ENCODE measurements at places on chromosomes 3 and 15. TPM values are rescaled to one million over a fixed set of nuclear protein-coding genes. Genes with fewer than 3 reads are reported as not detected.

GPR62 gene
- not detected for total RNA-seq

HRG gene
- total RNA-seq = 0.40 TPM

CHDH gene
- total RNA-seq = 24.9 TPM

SNTN gene
- 0.29 TPM for total RNA-seq

CNTN6 gene
- not detected for total RNA-seq

HYKK gene
- total RNA-seq = 15.7 TPM

C3orf22 gene
- total RNA-seq = not detected

TF gene
- total RNA-seq = 1.1 TPM

SLC12A1 gene
- total RNA-seq = not detected

ZNF80 gene
- total RNA-seq = not detected

UROC1 gene
- not detected for total RNA-seq

DUOX2 gene
- total RNA-seq = 0.21 TPM

FGF12 gene
- 15.7 TPM for total RNA-seq

NR2E3 gene
- total RNA-seq = 0.83 TPM

RASGRF1 gene
- 2.9 TPM for total RNA-seq

GMNC gene
- total RNA-seq = 0.29 TPM

POLQ gene
- total RNA-seq = 13.7 TPM

- DNase-seq = peak; percentile 85
These were observed 8.4 kb upstream of the ATR start for GRCh38 chr3:142586803-142587406.

GRCh38 chr15:91892436-91892835 lies 38.9 kb downstream of the SLCO3A1 start:
- no peak for DNase-seq

DNA sequence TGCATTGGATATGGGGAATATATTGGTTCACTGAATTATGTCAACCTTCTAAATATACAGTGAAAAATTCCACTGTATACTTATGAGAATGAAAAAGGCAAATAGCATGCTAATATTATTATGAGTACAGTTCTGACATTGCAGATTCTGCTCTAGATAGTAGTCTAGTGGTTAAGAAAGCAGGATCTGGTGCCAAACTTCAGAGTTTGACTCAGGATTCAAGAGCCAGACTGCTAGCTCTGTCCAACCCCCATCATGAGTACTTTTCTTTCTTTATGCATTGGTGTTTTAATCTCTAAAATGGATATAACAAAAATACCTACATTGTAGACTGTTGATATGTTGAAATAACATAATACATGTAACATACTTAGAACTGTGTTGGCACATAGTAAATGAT lies 57.3 kb upstream of the PLSCR4 start:
- DNase-seq = no peak

DNA sequence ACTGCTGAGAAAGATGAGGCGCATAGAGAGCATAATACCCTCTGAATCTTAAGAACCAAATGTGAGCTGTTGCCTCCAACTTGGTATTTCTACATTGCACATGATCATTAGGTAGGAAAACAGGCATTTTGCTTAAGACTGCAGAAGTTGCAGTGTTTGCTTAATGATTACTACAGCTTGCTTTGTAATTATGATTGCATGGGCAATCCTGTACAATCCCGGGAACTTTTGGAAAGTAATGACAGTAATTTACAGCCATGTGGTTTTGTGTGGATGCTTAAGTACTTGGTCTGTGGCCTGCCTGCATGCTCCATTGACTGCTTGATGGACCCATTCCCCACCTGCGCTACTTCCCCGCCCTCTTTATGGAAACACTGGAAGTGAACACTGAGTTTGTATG lies 301.1 kb downstream of the DIPK2A start:
- no peak for DNase-seq

DNA sequence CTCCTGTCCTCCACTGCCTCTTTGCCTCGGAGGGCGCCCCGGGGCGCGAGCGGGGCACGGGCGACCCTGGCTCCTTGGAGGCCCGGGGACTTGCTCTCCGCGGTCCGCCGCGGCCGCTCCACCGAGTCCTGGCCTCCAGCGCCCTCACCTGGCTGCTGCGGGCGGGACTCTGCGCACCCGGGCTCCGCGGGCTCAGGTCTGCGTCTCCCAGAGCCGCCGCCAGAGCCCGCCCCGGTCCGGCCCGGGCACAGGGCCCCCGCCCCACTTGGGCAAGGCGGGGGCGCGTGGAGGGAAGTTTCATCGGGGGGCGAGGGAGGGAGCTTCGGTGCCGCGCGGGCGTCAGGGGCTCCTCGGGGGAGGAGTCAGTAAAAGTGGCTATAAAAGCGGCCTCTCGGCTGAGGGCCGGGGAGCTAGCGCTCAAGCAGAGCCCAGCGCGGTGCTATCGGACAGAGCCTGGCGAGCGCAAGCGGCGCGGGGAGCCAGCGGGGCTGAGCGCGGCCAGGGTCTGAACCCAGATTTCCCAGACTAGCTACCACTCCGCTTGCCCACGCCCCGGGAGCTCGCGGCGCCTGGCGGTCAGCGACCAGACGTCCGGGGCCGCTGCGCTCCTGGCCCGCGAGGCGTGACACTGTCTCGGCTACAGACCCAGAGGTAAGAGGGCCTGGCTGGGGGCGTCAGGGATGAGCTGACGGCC lies at the start of gene CEMIP:
CEMIP (plus strand) TSS at position 407 of the 694 bp plus-strand sequence. CDS start 94,510 bp downstream, outside the sequence.
- DNase-seq = peak; percentile 94

- no peak for DNase-seq
These were observed 370.5 kb downstream of the CTNNB1 start for GRCh38 chr3:41569632-41570305.

DNA sequence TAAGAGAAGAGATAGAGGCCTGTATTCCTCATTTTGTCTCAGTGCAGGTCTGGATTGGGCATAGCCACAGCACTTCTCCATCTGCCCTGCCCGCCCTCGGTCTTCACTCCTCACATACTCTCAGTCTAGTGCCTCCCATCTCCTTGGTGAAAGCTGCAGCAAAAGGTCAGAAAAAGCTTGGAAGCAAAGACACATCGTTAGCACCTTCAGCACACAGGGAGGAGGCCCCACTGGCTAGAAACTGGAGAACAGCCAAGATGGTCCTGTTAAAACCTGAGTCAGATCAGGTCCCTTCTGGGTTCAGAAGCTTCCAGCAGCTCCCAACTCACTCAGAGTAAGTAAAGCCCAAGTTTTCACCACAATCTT lies 1.6 kb upstream of the KLF15 start:
- no peak for DNase-seq

DNA sequence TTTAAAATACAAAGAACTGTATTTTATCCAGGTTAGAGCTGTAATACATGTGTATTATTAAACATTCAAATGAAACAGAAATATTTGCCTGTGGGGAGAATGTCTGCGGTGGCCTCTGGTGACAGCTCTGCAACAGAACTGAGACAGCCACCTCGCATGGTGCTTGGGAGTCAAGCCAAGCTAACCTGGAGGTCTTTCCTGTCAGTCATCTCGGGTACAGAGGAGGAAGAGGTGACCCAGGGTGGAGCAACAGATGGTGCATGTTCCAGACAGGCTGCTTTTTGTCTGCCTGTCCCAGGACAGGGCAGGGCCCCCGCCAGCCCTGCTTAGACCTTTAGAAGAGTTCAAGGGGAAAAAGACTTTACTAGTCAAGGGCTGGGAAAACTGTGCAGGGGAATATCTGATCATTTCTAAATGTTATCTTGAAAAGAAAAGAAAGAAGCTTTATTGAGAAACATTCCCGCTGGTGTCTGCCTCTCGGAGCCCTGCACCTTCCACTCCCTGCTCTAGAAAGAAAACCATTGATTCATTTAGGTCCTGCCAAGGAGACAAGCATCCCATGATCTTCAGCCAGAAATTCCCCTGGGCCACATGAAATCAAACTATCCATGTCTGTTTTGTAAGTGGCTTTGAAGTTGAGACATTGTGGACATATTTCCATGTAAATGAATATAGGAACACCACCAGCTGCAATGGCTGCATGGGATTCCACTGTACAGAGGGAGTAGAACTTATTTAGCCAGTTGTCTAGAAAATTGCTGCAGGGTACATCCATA lies 5.5 kb upstream of the NR2E3 start:
- no peak for DNase-seq

DNA sequence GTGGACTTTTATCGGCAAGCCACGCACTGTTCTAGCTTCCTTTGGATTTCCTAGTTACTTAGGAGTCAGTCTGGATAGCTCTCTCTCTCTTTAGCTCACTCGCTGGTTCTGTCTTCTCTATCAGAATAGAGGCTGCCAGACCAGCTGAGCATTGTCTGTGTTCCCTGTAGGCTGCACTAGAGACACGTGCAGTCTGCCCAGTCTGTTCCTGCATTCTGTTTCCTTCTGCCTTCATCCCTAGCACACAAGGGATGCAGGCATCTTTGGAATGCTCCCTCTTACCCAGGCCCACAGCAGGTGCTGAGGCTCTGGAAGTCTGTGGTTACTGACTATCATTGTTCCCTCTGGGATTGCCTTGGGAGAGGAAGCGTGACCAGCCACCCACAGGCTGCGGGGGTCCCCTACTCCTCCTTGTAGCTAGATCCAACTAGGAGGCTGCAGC lies 322.8 kb downstream of the ZNF621 start:
- DNase-seq = no peak

- DNase-seq = no peak
These were observed 30.4 kb upstream of the CLK3 start for GRCh38 chr15:74585191-74585590.

DNA sequence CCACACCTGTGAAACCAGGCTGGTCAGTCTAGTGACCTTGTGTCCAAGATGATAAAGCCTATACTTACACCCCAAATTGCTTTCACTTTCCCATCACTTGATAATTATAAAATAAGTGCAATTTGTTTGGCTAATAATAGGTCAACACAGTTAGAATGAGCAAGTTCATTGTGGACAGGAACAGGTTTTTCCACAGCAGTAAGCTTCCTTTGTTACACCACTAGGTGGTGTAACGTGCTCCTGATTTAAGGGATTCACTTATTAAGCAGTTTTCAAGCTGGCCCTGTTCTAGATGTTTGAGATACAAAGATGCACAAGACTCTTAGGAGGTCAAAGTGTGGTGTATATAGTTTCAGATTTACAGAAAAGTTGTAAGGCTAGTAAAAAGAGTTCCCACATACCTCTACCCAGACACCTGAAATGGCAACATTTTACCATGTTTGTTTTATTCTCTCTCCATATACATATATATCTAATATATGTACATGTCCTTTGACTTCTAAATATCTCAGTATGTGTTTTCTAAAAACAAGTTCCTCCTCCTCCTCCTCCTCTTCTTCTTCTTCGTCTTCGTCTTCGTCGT lies 6.8 kb upstream of the MFSD1 start:
- peak; percentile 45 for DNase-seq

DNA sequence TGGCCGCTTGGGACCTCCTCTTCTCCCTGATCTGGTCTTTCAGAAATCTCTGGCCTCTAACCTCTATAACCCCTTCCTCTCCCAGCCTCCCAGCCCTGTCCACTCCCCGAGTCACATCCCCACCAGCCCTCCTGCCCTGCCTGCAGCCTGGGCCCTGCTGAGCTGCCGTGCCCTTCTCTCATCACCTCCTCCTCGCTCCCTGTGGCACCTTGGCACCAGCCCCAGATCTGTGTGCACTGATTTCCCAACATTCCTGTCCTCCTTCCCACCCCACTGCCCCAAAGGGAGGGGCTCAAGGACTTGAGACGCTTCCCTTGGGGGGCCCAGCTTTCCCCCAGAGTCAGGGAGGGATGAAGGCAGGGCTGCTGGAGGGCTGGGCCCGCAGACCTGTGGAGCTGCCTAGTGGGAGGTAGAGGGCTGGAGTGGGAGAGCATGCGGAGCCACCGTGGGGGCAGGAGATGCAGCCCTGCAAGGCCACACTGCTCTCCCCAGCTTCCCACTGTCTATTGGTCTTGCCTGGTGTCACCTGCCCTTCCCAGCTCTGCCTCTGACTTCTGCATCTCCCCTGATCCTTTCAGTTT lies 42.7 kb downstream of the EXOG start:
- DNase-seq = no peak

GRCh38 chr3:120642368-120642948 lies 39.6 kb downstream of the HGD start:
- DNase-seq = no peak

GRCh38 chr15:70517194-70517590 lies 246.2 kb downstream of the UACA start:
- DNase-seq = no peak

- DNase-seq = no peak
These were observed 928.7 kb downstream of the DIPK2A start for GRCh38 chr3:144900366-144900765.

DNA sequence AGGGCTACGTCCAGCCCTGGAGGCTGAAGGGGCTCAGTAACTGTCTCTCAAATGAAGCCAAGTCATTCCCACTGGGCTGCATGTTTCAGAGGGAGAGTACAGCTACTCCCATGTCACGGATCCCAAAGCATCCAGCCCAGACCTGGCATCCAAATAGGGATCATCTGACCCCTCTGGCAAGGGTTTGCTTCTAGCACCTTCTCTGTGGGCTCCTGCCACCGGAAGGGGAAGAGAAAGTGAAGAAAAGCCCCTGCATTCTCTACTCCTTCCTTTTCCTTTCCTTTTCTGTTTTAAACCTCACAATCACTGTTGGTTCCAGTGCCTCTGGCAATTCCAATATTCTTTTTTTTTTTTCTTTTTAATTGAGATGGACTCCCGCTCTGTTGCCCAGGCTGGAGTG lies 64.5 kb upstream of the CTSH start:
- no peak for DNase-seq

DNA sequence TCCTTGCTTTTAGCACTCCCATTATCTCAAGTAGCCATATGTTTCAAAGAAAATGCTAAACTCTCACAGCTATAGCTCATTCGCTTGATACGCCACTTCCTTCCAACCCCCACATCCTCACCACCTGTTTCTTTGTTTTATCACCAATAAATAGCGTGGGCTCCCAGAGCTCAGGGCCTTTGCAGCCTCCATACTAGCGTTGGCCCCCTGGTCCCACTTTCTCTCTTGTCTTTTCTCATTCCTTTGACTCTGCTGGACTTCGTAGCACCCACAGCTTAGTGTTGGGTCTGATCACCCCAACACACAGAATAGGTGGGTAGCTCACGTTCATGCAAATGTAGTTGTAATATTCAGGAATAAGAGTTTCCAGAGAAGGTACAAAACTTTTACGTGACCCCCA lies 4.1 kb upstream of the GPD1L start:
- no peak for DNase-seq

DNA sequence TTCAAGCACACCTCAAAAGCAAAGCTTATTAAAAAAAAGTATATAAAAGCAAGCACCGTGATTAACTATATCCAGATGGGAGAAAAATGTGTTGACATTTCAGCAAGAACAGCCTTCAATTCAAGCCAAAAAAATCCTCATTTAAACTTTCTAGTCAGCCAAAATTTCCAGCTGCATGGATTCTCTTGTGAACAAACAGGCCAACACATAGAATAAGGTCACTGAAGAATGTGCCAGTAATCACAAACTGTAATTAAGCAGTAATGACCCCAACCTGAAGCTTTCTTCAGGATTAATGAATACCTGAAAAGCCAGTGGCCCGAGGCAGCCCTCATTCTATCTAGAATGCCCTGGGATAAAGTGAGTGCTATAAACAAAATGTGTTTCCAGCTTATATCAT lies 130.7 kb upstream of the KCNMB2 start:
- no peak for DNase-seq
